Fibroblast of the aortic adventitia (primary cell): ENCODE measurements at places on chromosomes 2 and 18.
A peak's percentile ranks its signal among the peaks of the same experiment; 100 is the strongest.

- DNase-seq = no peak
These were observed 98.6 kb downstream of the LNPK start for GRCh38 chr2:175903384-175903936.

- DNase-seq = no peak
These were observed 12.8 kb upstream of the ACTR2 start for GRCh38 chr2:65214843-65215242.

DNA sequence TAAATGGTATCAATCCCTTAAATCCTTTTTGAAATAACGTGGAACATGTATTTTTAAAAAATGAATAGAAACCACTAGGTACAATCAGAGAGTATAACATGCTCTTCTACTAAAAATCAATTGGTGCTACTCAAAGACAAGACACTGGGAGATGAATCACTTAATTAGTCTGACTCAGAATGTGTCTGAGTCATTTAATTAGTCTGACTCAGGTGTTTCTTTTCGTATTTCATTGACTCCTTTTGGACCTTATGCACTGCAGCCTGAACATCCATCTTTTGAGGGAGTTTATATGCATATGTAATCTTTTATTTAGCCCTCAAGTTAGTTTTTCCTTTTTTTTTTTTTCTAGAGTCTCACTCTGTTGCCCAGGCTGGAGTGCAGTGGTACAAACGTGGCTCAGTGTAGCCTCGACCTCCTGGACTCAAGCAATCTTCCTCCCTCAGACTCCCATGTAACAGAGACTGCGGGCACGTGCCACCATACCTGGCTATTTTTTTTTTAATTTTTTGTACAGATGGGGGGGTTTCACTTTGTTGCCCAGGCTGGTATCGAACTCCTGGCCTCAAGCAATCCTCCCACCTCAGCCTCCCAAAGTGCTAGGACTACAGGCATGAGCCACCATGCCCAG, 26.5 kb downstream of the PPP4R3B start:
- peak; percentile 7 for DNase-seq

DNA sequence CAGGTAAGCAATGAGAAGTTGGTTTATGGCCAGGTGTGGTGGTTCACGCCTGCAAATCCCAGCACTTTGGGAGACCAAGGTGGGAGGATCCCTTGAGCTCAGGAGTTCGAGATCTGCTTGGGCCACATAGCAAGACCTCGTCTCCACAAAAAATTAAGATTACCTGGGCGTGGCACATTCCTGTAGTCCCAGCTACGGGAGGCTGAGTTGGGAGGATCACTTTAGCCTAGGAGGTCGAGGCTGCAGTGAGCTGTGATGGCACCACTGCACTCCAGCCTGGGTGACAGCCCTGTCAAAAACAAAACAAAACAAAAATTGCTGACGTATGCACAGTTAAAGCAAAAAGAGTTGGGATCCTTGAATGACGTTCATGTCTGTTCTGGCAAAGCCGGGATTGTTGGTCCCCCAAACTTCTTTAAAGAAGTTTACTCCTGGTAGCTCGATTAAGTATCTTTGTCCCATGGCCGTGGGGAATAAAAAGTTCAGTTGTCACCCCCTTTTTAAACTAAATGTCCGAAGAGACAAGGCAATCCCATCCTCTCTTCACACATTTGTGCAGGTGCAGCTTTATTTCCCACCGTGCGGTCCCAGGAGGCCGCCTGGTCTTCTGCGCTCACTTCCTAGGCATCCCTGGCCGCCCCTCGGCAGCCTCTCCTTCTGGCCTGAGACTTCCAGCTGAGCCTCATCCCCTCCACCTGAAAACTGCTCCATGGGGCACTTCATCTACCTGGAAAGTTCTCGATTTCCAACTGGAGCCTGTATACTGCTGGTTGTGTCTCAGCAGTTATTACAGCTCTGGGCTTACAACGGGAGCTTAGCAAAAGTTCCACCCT, 762 bp upstream of the SPOPL start:
- DNase-seq = no peak

- DNase-seq = no peak
These were observed 130.2 kb downstream of the VAPA start for GRCh38 chr18:10044054-10044453.

DNA sequence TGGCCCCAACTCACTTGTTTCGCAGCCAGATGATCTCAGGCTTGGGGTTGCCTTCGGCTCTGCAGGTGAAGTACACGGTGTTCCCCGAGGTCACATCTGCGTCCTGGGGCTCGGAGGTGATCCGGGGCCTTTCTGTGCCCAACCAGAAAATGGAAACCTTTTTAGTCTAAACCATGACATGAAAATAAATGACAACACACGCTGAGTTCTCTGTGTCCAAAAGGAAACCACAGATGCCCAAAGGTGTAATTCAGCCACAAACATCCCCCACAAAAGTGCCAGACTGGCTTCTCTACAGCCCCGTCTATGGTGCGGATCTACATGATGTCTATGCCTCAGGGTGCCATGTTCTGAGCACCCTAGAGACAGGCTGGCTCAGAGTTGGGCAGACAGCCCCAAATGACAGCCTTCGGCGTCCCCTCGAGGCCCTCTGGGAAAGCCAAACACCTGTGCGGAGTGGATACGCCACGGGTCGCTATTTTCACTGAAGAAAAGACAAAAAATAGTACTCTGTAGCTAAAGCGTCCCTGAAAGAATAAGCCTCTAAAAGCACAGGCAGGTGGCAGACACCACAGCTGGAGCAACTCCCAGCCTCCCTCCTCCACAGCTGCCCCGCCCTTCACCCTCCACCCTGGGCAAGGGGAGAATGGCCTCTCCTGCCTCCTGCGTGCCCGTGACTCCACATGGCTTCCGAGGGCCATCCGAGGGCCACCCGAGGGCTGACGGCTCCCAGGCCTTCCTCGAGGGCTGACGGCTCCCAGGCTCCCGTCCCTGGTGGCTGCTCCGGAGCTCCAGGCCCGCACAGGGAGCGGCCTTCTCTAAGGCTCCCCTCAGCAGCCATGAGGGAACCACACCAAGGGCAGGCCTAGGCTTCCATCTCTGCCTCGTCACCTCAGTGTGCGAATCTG, 67.1 kb downstream of the PXDN start:
- no peak for DNase-seq

- peak; percentile 28 for DNase-seq
These were observed 74.3 kb downstream of the SNTG2 start for GRCh38 chr2:1024981-1025380.

DNA sequence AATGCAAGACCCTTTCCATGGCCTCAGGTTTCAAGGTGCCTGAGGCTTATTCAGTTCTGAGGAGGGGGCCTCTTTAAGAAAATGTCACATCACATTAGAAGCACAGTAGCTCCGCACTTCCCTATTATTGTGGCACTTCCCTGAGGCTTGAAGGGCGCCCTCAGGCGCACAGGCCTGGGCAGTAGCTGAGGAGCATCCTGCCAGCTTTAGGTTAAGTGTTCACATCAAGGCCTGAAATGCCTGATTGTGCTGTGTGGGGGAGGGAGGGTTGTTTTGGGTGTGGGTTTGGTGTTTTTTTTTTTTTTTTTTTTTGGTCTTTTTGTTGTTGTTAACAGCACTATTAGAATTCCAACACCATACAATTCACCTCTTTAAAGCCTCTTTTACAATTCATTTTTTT, 107.9 kb downstream of the CABLES1 start:
- DNase-seq = no peak

DNA sequence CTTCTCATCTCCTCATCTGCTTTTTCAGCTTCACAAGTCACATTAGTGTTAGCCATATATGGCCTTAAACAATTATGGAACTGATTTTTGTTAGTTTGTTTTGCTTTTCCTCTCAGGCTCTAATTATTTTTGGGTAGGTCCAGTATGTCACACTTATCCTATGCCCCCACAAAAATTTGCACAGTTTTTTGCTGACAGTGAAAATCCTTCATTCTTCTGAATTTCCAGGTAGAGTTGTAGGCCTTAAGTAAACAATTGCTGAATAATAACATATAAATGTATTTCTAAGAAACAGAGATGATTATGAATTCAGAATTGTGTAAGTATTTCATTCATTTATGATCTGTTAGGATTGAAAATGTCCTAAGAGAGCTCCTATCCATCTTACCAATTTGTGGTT, 8.6 kb upstream of the SERPINB10 start:
- no peak for DNase-seq

- no peak for DNase-seq
These were observed 58.0 kb upstream of the PEX13 start for GRCh38 chr2:60959501-60959900.

- DNase-seq = peak; percentile 10
These were observed 237.0 kb upstream of the FOSL2 start for GRCh38 chr2:28155627-28156026.

DNA sequence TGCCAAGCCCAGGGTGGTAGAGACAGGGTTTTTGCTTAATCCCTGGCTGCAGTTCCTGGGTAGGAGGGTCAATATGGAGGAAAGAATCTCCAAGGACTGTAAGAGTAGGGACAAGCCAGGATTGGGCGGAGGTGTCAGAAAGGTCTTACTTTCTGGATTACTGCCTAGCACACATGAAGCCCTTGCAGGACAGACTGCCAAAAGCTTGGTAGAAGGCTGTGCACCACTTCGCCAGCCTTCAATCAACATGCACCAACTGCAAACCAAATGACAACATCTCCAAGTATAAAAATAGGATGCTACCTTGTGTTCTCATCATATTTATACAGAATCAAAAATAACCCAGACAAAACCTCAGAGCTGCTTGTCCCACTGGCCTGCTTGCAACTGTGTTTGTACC, 3.7 kb downstream of the ZNF142 start:
- no peak for DNase-seq

GRCh38 chr2:37780387-37780676, 108.9 kb upstream of the CDC42EP3 start:
- DNase-seq = peak; percentile 46

GRCh38 chr18:7605705-7606104, 38.6 kb downstream of the PTPRM start:
- no peak for DNase-seq

- DNase-seq = no peak
These were observed 31.8 kb upstream of the MTX2 start for GRCh38 chr2:176237456-176237855.
